ENCODE measurements at places on chromosomes 4 and X. TPM values are rescaled to one million over a fixed set of nuclear protein-coding genes. Genes with fewer than 3 reads are reported as not detected.

DNA sequence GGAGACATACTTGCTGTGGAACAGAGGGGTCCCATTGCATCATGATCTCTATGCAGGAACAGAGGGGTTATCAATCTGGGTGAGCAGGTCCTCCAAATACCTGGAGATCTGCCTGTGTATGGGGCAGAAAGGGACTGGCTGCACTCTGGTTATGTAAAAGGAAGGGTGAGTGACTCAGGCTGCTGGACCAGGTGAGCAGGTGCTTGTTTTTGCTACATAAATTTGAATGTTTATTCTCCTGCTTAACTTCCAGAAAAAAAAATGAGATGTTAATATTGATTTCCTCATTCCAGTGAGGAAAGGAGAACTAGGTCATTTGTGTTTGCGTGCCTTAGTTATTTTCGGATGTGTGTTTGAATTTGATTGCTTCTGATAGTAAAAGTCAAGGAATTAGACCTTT, 225.8 kb upstream of the TRAM1L1 start:
- H3K27me3 ChIP-seq, result no peaks in the 10 kb centered on the region
- no peak for DNase-seq
- no peak overlapping the region for H3K4me3 ChIP-seq
- no peaks in the 10 kb centered on the region for H3K36me3 ChIP-seq
- H3K27ac ChIP-seq, result no peak overlapping the region
- H3K4me1 ChIP-seq, result no peaks in the 10 kb centered on the region

- H3K27me3 ChIP-seq, result no peaks in the 10 kb centered on the region
- no peaks in the 10 kb centered on the region for H3K4me1 ChIP-seq
- no peak for DNase-seq
- no peak overlapping the region for H3K4me3 ChIP-seq
Observed at GRCh38 chr4:147351083-147351787, 129.7 kb upstream of the EDNRA start.

DNA sequence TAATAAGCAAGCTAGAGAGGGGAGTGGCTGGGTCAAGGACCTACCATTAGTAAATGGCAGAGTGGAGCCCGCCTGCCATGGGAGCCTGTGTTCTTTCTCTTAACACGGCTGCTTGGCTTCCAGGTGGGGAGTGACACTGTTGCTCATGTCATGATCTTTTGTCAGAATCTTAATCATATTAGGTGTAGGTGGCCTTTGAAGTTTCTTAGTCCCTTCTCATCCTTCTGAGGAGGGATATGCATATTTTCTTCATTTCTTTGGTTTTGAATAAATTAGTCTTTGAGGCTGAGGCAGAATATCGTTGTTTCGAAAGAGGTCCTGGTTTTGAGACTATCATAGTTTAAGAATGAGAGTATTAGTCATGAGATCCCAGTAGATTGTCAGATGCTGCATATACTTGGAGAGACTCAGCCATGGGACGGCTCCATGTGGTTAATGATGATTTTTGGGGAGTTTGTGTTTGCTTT, 28.9 kb downstream of the SNX25 start:
- DNase-seq, result no peak
- H3K4me3 ChIP-seq, result no peak overlapping the region
- no peaks in the 10 kb centered on the region for H3K36me3 ChIP-seq
- H3K27me3 ChIP-seq, result no peaks in the 10 kb centered on the region
- H3K27ac ChIP-seq, result no peak overlapping the region

Gene TCP11X2
- not detected for total RNA-seq

Gene TEC
- total RNA-seq, result 5.4 TPM

DNA sequence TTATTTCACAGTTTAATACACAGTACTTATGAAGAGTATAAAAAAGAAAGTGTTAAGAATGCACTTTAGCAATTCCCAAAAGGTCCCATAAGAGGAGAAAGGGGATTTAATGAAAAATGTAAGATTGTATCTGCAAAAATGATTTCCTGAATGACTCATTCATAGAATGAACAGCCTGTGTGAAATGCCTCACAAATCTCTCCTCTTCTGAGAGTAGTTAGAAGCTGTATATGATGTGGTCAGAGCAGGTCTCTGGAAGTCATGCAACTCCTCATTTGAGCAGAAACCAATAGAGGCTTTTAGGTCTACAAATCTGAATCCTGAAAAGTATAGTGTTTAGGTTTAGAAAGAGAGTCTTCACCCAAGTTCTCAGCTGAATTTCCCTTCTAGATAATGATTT, 381.3 kb upstream of the INTU start:
- H3K27me3 ChIP-seq, result no peaks in the 10 kb centered on the region
- no peak for DNase-seq
- no peak overlapping the region for H3K27ac ChIP-seq
- H3K4me1 ChIP-seq, result no peaks in the 10 kb centered on the region

DNA sequence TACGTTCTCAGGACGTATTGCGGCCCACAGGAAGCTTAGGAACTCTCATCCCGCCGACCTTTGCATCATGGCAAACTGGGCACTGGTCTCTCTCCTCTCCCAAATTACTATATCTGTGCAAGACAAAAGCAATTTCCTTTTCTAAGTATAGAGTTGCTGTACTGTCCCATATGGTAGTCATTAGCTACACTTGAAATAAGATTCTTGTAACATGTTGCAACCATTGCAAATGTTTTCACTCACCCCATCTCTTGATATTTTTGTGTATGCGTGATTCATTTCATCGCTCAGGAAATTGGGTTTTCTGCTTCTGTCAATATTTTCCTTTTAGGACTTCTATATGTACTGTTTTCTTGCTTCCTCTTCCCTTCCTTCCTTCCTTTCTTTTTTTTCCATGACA, 15.7 kb downstream of the ARMCX6 start:
- H3K36me3 ChIP-seq, result no peaks in the 10 kb centered on the region
- no peaks in the 10 kb centered on the region for H3K27me3 ChIP-seq
- no peaks in the 10 kb centered on the region for H3K4me1 ChIP-seq
- H3K4me3 ChIP-seq, result no peak overlapping the region
- no peak overlapping the region for H3K27ac ChIP-seq

GRCh38 chr4:184664445-184665210, 15.1 kb downstream of the PRIMPOL start:
- DNase-seq, result no peak
- no peak overlapping the region for H3K4me3 ChIP-seq
- peaks cover 7% of the 10 kb centered on the region for H3K4me1 ChIP-seq
- H3K27ac ChIP-seq, result no peak overlapping the region
- H3K36me3 ChIP-seq, result no peaks in the 10 kb centered on the region

- H3K27ac ChIP-seq, result no peak overlapping the region
- H3K36me3 ChIP-seq, result no peaks in the 10 kb centered on the region
- no peak overlapping the region for H3K4me3 ChIP-seq
- DNase-seq, result no peak
- peaks cover 10% of the 10 kb centered on the region for H3K27me3 ChIP-seq
- H3K4me1 ChIP-seq, result no peaks in the 10 kb centered on the region
Observed at GRCh38 chr4:146132445-146132844, 43.1 kb upstream of the LSM6 start.

Gene SPOCK3
- total RNA-seq, result not detected

DNA sequence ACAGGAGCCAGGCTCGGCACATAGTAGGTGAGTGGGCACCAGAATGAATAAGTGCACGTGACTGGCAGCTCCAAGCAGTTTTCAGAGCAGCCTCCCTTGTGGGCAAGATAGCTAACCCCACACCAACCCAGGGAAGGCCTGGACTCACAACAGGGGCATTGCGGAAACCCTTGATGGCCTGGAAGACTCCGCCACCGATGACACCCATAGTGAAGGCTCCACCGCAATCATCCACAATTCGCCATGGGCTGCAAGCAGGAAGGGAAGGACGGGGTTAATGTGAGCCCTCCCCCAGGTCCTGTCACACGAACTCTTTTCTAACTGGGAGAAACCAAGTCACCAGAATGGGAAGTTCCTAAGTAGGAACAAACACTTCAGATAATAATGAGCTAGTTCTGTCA, 957 bp downstream of the TIMM17B start:
- H3K36me3 ChIP-seq, result peaks cover 15% of the 10 kb centered on the region
- no peaks in the 10 kb centered on the region for H3K27me3 ChIP-seq
- peak overlapping the region; percentile 94 for H3K4me3 ChIP-seq
- peaks cover 39% of the 10 kb centered on the region for H3K4me1 ChIP-seq
- peak overlapping the region; percentile 97 for H3K27ac ChIP-seq

- DNase-seq, result no peak
- H3K36me3 ChIP-seq, result no peaks in the 10 kb centered on the region
- no peaks in the 10 kb centered on the region for H3K4me1 ChIP-seq
- H3K27me3 ChIP-seq, result no peaks in the 10 kb centered on the region
Observed at GRCh38 chrX:34381241-34381640, 249.1 kb upstream of the FAM47A start.
